ENCODE measurements at places on chromosomes 6 and 20.

- DNase-seq = no peak
These were observed 51.6 kb downstream of the EYA2 start for GRCh38 chr20:46946181-46946624.

DNA sequence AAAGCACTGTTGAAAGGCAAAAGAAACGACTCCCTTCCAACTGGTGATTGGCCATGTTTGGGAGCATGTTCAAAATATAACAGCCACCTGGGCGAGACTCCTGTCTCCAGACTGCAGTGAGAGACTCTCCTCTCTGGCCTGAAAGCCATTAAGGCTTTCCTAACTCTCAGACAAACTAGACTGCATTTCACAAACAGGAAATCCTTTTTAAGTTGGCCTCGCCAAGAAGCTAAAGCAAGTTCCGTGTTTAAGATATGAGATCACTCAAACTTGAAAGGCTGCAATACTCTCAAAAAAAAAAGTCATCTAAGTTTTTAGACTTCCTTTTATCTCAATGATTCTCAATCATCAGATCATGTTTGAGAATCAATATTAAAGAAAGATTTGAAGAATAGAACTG is 117.0 kb downstream of the TFAP2A start:
- DNase-seq = no peak

- DNase-seq = no peak
These were observed 17.1 kb downstream of the HLA-DOB start for GRCh38 chr6:32799740-32800139.

DNA sequence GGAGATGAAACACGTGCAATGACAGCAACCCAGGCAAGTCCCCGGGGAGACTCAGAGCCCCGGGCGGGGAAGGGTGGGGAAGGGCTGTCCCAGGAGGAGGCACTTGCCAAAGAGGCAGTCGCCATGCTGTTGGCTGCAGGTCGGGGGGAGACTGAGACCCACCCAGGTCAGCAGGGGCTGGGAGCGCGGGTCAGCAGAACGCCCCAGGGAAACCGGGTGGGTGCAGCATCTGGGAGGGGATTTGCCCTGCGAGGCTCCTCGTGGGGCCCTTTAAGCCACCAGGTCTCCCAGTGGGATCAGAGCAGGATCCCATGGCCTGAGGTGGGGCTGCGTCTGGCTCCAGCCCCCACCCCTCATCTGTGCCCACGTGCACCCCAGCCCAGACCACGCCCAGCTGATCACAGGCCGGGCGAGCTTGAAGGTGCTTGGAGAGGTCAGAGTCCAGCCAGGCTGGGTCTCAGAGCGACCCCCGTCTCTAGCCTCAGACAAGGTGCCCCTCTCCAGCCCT is 65.5 kb downstream of the YTHDF1 start:
- no peak for DNase-seq

DNA sequence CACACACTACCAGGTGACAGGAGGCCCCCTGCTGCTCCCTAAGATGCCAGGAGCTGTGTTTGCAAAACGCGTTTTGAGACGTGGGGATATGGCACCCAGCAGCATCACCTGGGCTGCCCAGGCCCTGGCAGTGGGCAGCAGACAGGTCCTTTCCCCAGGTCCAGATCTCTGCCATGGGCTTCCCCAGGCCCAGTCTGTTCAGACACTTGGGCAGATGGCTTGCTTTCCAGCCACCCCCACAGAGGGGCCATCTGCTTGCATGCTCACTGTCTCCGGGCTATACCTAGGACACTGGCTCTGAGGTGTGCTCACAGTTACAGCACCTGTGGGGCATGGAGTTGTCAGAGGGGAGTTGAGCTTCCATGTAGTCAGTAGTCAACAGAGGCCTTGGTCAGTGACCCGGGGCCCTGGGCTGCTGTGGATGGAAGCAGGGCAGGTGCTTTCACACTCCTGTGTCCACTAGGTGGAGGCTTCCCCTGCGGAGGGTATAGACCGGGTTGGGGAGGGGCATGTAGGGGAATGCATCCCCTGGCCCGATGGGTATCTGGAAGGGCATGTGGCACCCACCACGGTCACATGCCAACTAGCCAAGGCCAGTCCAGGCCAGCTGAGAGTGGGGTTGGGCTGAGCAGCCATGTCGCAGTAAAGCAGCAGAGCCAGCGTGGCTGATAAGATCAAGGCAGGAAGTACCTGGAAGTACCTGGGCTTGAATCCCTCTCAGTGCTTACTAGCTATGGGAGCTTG is 185.4 kb upstream of the SLC24A3 start:
- DNase-seq = no peak

GRCh38 chr20:58587467-58587866 is 63.6 kb upstream of the STX16 start:
- DNase-seq = no peak

- DNase-seq = no peak
These were observed 622.6 kb upstream of the PTCHD4 start for GRCh38 chr6:48733581-48733980.

DNA sequence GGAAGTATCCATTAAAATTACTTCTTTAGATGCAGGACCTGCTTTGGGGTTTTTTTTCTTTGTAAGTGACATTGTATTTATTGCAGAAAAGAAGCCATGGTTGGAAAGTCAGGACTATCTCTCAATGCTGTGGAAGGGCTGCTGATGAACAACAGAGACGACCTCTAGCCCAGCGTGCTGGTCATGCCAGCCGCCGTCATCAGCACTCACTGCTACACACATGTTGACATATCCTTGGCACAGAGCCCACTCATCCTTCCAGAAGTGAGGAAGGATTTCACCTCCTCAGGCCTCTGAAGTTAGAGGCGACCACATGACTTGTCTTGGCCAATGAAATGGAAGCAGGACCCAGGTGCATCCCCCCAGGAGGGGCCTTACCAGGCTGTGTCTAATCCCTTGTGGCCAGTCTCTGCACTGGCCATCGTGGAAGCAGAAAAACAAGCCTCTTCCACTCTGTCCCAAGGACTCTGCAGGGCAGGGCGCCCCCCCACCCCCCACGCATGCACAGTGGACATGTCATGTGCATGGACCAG is 343.5 kb downstream of the TAF4 start:
- no peak for DNase-seq

GRCh38 chr6:155130161-155130853 is 133.5 kb upstream of the CLDN20 start:
- DNase-seq = no peak

DNA sequence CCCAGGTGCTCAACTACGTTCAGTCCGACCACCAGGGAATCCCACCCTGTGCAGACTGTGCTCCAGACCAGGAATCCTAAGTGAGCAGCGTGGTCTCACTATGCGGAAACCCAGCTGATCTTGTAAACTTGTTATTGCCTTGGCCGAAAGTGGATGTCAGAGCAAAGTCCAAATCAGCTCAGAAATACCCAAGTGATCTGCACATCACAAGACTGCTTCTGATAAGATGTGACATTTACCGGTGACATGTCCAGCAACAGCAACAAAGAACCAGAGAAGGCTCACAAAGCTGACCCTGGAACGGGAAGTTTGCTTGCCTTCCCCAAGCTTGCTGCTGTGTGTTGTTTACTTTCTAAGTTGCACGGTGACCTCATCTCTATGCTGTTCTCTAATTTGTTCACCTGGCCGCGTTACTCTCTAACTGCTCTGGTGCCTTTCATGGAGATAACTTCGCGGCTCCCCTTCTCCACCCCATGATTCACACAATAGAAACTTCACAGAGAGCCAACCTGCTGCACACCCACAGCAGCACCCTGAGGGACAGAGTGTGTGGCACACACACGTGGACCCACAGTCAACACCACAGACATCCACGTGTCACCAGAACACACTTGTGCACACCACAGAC is 1.7 kb downstream of the BNIP5 start:
- no peak for DNase-seq

- DNase-seq = no peak
These were observed 23.6 kb upstream of the NKAIN2 start for GRCh38 chr6:123780021-123780420.

DNA sequence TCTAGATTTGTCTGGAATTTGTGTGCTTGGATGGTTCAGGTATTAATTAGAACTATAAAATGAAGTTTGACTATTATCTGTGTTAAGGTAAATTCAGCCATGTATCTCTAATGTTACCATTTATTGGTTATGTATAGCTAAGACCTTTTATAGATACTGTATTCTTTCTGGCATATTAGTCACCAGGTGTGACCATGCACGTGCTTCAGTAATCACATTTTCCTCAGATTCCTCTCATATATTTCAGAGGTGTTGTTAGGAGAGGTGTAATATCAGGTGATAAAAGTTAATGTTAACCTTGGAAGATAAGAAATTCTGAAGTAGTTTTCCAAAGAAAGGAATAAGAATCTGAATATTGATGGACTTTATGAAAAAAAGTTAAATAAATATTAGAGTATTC is 194.5 kb upstream of the KHDRBS2 start:
- no peak for DNase-seq

- no peak for DNase-seq
These were observed 838.0 kb downstream of the DHX35 start for GRCh38 chr20:39800111-39800510.

DNA sequence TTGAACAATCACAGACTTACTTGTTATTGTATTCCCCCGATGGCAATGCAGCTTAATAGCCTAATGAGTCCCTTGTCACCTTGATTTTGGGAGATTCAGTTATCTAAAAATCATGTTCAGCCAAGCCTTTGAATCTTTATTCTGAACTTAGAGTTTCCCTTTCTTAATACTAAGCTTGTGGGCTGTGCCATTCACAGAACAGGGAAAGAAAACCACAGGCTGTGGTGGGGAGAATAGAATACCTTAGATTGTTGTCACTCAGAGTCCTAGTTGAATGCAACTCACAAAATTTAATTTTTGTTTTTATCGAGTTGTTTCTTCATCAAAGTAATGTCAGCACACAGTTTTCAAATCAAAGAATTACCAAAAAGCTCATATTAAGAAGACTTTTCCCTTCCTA is 37.4 kb downstream of the RFPL4B start:
- no peak for DNase-seq

- DNase-seq = peak; percentile 92
These were observed 56.5 kb downstream of the CD40 start for GRCh38 chr20:46174469-46175126.

- peak; percentile 28 for DNase-seq
These were observed 39.6 kb upstream of the NOX3 start for GRCh38 chr6:155495011-155495768.

- no peak for DNase-seq
These were observed 10.8 kb downstream of the SLC4A11 start for GRCh38 chr20:3227936-3228749.

DNA sequence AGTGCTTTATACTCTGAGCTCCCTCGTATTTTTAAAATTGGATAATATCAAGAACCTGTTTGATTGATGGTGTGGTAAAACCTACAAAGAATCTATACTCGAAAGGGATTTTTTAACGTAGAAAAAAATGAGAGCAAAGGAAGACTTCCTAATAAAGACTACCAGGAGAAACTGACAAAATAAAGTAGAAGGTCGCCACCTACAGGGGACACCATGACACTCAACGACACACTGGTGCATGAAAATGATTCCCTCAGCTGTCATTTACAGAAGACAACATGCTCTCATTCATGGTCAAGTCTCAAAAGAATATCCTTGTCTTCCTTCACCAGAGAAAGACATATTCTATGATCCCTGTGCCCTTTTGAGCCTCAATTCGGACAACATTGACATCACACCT is 10.1 kb upstream of the NHSL1 start:
- DNase-seq = peak; percentile 20

DNA sequence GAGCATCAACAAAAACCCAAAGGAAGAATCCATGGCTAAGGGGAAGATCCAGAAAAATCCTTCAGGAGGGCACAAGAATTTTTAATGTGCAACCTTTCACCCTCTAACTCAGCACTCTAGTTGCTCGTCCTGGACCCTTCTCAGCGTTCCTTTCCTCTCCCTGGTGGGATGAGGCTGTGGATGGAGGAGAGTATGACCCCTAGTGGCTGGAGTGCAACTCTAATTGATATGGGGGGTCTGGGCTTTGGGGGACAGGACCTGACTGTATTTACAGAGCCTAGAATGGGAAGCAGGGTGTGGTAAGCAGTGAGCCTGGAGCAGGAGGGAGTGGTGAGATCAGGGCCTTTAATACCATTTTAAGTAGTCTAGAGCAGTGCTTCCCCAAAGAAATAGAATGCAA is 83.9 kb upstream of the CEP85L start:
- peak; percentile 10 for DNase-seq

GRCh38 chr6:168326294-168327261 is 7.0 kb upstream of the DACT2 start:
- no peak for DNase-seq

- DNase-seq = no peak
These were observed 175.4 kb upstream of the KCNQ5 start for GRCh38 chr6:72446430-72446829.

DNA sequence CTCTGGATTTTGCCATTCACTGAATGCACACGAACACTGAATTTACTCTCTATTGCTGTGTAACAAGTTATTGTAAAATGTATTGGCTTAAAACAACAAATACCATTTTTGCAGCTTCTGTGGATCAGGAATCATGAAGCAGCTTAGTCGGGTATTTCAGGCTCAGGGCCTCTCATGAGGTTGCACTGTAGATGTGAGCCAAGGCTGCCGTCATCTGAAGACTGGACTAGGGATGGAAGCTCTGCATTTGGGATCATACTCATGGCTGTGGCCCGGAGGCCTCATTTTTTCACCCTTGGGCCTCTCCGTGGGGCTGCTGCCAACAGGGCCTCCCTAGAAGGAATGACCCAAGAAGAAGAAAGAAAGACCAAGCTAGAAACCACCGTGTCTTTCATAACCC is 492.4 kb upstream of the CDH4 start:
- DNase-seq = no peak

DNA sequence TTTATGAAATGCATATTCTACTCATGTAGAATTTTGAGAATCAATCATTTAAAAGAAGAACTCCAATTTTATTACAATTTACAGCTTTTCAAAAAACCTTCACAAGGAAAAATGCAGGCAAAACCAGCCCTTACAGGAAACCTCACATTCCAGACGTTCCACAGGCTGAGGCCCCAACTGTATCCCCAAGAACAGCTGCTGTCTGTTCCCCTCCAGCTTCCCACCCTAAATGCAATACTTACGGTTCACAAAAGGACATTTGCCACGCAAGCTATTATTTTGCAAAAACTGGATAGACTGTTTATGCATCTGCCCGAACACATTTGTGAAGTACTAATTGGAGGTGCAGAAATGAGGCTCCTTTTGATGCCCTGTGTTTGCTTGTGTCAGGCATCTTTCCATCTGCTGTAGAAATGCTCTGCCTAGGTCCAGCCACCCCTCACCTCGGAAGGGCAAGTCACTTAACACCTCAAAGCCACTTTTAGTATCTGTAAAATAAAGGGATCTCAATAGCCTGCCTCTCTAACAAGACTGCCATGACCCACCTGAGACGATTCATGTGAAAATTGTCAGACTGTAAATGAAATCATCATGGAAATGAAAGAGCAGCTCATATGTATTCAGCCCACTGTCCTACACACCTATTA is 26.5 kb downstream of the PDE10A start:
- no peak for DNase-seq

DNA sequence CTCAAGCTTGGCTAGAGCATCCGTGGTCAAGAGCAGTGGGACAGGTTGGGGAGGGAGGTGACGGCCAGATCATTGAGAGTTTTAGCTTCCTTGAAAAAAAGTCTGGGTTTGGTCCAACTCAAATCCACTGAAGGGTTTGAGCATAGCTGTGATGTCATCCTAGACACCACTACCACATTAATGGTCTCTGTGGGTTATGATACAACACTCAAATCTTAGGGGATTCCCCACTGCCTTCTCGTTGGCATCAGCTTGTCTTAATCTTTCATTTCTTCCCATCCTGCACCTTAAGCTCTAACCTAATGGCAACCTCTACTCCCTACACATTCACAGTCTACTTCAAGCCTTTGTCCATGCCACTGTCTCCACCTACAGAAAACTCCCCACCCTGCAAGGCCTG is 77.3 kb downstream of the BMP6 start:
- DNase-seq = no peak

Data from nephron progenitor cell (in vitro differentiated cells).